Karpas-422 (cell line): ENCODE measurements at places on chromosomes 7 and 10. TPM values are rescaled to one million over a fixed set of nuclear protein-coding genes. Genes with fewer than 3 reads are reported as not detected.

GRCh38 chr7:103425177-103425576 lies 20.8 kb downstream of the SLC26A5 start:
- H3K4me1 ChIP-seq, result no peaks in the 10 kb centered on the region
- H3K27me3 ChIP-seq, result no peaks in the 10 kb centered on the region
- H3K36me3 ChIP-seq, result no peaks in the 10 kb centered on the region
- no peak overlapping the region for H3K4me3 ChIP-seq

GRCh38 chr7:19110776-19111175 lies 6.7 kb downstream of the TWIST1 start:
- no peak overlapping the region for H3K4me3 ChIP-seq
- H3K36me3 ChIP-seq, result no peaks in the 10 kb centered on the region
- no peaks in the 10 kb centered on the region for H3K4me1 ChIP-seq
- no peak overlapping the region for H3K27ac ChIP-seq
- DNase-seq, result no peak

DNA sequence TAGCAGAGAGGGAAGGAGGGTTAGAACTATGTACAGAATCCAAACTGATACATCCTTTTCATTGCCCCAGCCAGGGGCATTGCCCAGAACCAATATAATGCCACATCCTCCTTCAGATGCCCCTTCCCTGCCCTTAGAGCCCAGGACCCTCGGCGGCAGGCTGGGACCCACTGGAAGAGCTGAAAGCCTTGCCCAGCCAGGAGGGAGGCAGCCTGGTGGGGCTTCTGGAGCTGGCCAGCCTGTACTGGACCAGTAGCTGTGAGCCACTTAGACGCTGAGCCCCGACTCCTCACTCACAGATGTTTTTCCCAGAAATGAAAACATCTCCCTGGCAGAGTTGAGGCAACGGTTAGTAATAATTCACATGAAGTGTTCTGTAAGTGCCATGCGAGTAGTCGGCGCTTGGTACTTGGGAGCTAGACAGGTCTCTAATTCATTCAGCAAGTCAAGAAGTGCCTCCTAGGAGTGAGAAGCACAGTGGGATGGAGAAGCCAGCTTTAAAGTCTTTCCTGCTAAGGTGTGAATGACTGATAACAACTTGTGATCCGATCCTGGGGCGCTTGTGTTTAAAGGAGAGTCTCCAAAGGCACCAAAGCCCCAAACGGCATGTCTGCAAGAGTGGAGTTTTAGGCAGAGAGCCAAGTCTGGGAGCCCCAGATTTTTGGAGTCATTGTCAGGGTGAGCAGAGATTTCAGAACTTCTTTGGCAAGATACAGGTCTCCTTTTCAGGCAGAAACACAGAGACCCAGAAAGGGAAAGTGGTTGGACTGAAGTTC lies 9.8 kb downstream of the VSIR start:
- peaks cover under 1% of the 10 kb centered on the region; the same call in 1 of the 2 replicates for H3K4me1 ChIP-seq
- DNase-seq, result no peak
- H3K27ac ChIP-seq, result no peak overlapping the region

DNA sequence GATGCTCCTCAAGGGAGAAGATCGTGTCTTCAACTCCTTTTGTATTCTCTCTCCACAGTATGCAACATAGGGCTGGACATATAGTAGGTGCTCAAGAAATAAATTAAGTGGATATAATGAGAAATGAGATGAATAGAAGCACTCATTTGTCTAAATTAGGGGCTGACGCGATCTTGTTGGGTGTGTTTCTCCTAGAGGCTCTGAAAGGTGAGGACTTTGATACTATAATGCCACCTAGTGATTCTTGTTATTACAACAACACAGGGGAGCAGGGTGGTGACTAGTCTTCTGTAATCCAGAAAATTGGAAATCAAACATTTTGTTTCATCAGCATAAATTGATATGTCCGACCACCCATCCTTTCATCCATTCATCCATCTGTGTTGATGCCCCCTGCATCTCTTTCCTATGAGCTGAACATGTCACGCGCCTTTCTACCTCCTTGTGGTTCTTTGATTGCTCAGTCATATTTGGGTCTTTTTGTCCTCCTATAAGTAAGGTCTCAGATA lies 3.5 kb upstream of the CFAP58 start:
- DNase-seq, result peak; percentile 88
- peaks cover 44% of the 10 kb centered on the region for H3K4me1 ChIP-seq
- peak overlapping the region; percentile 37; the same call in 1 of the 2 replicates for H3K4me3 ChIP-seq

DNA sequence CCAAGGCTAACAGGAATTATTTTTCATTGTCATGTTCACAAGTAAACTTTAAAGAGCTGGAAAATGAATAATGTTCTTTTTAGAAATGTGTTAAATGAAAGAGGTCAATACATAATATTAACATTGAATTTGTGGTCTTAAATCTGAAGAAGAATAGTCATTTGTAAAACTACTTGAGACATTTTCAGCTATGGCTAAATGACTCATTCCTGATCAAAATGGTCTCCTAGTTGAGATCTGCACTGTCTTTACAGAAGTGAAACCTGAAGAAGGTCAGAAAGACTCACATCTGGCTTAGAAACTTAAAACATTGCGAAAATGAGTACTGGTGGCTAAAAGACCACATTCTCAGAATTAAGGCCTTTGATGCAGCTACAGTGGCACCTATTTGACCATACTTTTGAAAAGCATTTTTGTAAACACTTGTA lies 5.9 kb downstream of the PIK3CG start:
- DNase-seq, result peak; percentile 86

DNA sequence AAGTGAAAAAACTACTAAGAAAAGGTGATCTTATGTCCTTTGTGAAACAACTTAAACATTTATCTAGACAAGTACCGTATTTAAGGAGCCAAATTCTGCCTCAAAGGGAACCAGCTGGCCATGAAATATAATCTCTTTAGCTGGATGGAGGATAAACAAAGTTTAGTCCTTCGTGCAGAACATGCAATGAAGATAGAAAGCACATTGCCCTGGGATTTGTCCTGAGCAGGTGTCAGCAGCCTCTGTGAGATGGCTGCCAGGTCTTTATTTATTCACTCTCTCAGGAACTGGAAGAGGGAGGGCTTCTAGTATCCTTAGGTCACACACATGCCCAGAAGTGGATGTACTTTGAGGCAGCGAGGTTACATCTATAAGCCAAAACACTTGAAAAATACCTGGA lies 57.4 kb upstream of the CASD1 start:
- H3K4me3 ChIP-seq, result no peak overlapping the region
- no peak overlapping the region for H3K27ac ChIP-seq
- DNase-seq, result no peak
- H3K36me3 ChIP-seq, result no peaks in the 10 kb centered on the region

DNA sequence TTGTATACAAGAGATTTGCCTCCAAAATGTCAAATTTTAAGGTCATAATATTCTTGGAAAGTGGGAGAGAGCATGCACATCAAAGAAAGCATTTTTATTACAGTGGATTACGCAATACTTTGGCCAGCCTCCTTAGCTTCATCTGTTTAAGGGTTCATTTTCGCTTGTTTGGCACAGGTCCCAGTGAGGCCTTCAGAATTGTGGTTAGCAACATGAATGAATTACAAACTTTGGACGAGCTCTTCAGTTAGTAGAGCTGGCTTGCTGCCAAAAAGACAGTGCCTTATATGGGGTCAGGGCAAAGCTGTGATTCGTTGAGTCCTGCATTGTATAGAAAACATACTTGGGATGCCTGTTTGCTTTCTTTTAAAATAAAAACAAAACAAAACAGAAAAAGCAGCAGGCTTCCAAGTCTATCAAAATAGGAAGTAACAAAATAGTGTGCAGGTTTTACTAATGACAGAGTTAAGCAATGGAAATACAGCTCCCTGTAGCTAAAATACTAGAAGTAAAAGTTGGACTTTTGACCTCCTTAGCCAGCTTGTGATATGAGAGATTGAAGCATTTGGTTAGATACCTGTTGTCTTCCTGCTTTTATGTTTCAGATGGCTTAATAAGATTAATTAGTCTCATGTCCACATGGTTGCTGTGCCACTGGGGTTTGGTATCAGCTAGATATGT lies 190.8 kb downstream of the MLLT10 start:
- no peaks in the 10 kb centered on the region for H3K36me3 ChIP-seq
- H3K27ac ChIP-seq, result peak overlapping the region; percentile 28
- no peak overlapping the region for H3K4me3 ChIP-seq
- no peaks in the 10 kb centered on the region for H3K27me3 ChIP-seq

GRCh38 chr10:49539320-49539885 lies 482 bp upstream of the ERCC6 start:
- H3K4me1 ChIP-seq, result peaks cover 33% of the 10 kb centered on the region
- H3K27me3 ChIP-seq, result no peaks in the 10 kb centered on the region
- H3K4me3 ChIP-seq, result peak overlapping the region; percentile 91
- H3K36me3 ChIP-seq, result no peaks in the 10 kb centered on the region
- peak; percentile 67 for DNase-seq

GRCh38 chr7:33836797-33837355 lies 68.5 kb upstream of the BMPER start:
- H3K4me1 ChIP-seq, result no peaks in the 10 kb centered on the region
- no peaks in the 10 kb centered on the region for H3K27me3 ChIP-seq
- H3K27ac ChIP-seq, result no peak overlapping the region

- no peak for DNase-seq
- no peak overlapping the region for H3K4me3 ChIP-seq
- H3K36me3 ChIP-seq, result no peaks in the 10 kb centered on the region
- H3K27me3 ChIP-seq, result no peaks in the 10 kb centered on the region
Measured at GRCh38 chr7:22460363-22460988, 39.5 kb downstream of the STEAP1B start.

DNA sequence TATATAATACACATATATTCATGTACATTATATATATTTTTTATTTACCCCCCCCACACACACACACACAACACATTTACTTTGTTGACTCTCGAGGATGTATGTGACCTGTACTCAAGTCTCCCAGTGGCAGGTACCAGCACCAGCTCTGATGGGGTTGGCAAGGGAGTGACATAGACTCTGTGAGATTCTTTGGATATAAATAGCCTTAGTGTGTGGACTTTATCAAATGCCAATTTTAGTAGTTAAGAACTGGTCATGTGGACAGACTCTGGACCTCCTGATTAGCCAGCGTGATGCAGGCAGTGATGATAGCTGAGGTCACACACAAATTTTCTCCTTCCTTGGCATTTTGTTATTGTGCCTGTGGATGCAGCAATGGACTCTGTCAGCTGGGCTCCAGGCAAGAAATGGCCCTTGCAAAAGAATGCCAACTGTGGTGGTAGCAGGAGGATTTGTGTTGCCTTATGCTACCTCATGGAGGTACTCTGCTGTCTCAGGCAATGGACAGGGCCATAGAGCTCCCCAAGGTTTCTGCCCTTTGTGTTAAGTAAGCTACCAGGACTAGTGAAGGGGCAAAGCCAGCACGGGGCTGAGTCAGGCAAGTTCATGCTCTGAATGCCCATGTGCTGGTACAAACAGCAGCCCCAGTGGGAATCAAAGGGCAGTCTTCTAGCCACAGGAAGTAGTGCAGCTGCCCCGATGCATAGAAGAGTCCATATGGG lies 224.6 kb upstream of the ZWINT start:
- no peak overlapping the region for H3K4me3 ChIP-seq
- H3K27ac ChIP-seq, result no peak overlapping the region
- no peaks in the 10 kb centered on the region for H3K27me3 ChIP-seq
- no peaks in the 10 kb centered on the region for H3K4me1 ChIP-seq
- H3K36me3 ChIP-seq, result no peaks in the 10 kb centered on the region
- no peak for DNase-seq

DNA sequence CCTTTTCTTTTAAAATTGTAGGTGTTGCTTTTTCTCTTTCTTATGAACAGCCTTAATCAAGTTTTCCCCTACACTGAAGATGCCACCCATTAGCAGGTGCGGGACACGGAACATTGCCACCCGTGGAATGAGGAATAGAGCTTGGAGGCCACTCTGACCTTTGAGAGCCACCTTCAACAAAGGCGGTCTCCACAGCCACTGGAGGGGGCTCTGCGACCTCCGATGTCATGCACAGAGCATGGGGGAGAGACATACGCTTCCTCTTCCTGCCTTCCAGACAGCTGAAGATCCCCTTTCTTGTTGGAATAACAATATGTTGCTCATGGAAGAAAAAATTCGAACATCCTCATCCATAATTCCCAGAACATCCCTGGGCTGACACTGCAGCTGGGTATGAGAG lies 39.1 kb downstream of the ADARB2 start:
- DNase-seq, result no peak
- H3K36me3 ChIP-seq, result no peaks in the 10 kb centered on the region
- no peaks in the 10 kb centered on the region for H3K4me1 ChIP-seq

Gene MMP21
- not detected in 2 replicates for total RNA-seq

GRCh38 chr10:8280946-8281345 lies 226.5 kb downstream of the GATA3 start:
- H3K4me1 ChIP-seq, result no peaks in the 10 kb centered on the region
- no peak for DNase-seq
- H3K4me3 ChIP-seq, result no peak overlapping the region
- no peak overlapping the region for H3K27ac ChIP-seq

DNA sequence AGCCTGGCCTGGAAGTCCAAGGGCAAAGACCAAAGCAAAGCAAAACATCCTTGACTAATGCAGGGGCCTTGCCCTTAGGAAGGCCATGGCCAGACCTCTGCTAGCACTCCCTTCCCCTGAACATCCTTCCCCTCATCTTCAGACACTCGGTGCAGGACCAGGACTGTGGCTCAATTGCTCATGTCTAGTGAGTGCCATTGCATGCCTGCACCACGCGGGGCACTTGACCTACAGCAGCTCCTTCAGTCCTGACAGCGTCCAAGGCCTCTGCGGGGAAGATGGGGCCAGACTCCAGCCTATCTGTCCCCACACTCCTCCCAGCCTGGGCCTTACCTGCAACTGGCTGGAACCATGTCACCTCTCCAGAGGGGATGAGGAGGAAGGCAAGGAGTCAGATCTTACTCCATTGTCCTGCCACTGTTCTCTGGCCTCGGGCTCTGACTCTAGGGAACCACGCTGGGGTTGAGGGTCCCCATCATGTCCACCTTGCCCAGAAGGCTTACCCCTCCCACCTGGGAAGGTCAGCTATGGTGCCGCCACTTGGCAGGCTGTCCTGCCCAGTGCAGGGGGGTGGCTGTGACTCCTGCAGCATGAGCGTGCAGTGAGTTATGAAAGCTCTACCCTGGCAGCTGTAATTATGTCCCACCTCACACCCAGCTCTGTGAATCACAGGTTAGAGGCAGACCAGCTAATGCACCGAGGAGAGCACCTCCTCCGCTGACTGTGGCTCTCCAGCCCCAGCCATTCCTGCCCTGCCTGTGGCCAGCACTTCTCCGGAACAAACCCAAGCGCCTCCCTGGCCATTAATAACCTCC lies 16.1 kb downstream of the DRGX start:
- no peaks in the 10 kb centered on the region for H3K36me3 ChIP-seq
- DNase-seq, result peak; percentile 63
- no peaks in the 10 kb centered on the region for H3K27me3 ChIP-seq
- no peaks in the 10 kb centered on the region for H3K4me1 ChIP-seq
- no peak overlapping the region for H3K27ac ChIP-seq
- H3K4me3 ChIP-seq, result no peak overlapping the region

Gene PRPS1L1
- not detected in 2 replicates for total RNA-seq

GRCh38 chr10:97483506-97483905 lies 14.7 kb downstream of the MMS19 start:
- peaks cover 11% of the 10 kb centered on the region; the same call in 1 of the 2 replicates for H3K36me3 ChIP-seq
- no peak overlapping the region for H3K4me3 ChIP-seq
- H3K27ac ChIP-seq, result no peak overlapping the region
- no peaks in the 10 kb centered on the region for H3K27me3 ChIP-seq
- no peak for DNase-seq

Gene UBN2
- 5.6 and 8.9 TPM in 2 replicates for total RNA-seq

Gene STOX1
- 15.9 and 19.8 TPM in 2 replicates for total RNA-seq
